ENCODE measurements at places on chromosomes 7 and 10.

DNA sequence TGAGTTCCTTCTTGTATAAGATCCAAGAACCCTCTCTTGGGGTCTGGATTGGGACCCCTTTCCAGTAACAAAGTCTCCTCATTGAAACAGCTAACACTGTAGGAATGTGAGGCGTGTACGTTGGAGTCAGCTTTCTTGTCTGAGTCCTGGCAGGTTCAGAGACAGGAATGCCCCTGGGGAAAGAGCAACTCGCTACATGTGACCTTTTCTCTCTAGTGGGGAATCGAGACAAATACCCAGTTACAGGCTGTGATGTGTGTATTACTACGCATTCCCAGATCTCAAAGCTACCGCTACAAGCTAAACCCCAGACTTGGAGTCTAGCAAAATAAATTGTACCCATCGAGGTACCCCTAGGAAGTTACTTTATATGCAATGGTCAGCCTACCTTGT is 85.6 kb upstream of the FRMD4A start:
- DNase-seq: no peak

GRCh38 chr7:11478882-11479281 is 353.1 kb downstream of the THSD7A start:
- no peak for DNase-seq

DNA sequence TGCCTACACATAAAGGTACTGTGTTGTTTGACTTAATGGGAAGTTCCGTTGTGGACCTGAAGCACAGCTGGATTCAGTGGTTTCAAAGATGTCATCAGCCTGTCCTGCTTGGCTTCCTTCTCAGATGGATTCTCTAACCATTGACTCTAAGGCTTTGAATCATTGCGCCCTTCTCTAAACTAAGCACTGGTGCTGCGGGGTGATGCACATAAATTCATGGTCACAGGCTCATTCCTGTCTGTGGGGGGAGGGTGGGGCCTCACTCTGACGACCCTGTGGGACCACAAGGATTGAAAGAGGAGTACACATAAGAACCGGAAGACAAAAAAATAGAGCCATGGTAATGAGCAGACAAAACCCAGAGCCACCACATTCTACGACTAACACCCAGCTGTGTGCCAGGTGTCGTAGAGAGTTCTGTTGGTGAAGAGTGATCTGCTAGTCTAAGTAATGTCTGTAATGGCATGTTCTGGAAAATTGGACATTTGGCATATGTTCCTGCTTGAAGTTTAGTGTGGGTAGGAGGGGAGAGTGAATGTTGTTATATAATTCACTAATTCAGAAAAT is 97.3 kb upstream of the YAE1 start:
- no peak for DNase-seq

DNA sequence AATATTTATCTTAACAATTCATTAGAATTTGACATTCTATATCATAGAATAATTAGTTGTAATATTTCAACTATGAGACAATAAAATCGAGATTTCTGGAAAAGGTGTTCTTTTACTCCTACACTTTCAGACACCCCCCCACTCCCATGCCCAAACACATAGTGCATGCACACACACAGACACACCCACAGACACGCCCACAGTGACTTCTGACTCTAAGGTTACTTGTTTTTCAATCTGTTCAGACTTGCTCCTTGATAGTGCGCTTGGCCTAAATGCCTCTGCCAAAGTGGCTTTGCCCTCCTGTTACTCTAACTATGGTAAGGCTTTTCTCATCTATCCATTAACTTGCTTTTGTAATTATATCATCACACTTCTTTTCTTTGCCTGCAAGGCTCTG is 144.0 kb upstream of the PPP1R3A start:
- DNase-seq: no peak

DNA sequence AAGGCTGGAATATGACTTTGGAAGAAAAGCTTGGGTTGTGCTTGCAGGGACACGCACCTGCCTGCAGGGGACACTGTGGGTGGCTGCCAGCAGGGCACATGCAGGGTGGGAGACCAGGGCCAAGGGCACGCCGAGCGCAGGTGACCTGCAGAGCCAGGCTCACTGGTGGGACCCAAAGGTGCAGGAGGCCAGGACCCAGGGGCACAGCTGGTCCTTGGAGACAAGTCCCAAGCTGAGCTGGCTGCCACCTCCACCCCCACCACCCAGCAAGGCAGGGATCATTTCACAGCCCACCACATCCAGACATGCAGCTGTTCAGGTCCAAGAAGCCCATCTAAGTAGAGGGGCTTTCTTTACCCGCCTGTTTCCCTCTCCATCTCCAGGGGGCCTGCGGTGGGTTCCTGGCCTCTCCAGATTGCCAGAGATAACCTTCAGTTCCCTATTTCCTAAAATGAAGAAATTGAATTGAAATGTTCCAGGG is 13.8 kb upstream of the CLIP2 start:
- DNase-seq: peak; percentile 24

DNA sequence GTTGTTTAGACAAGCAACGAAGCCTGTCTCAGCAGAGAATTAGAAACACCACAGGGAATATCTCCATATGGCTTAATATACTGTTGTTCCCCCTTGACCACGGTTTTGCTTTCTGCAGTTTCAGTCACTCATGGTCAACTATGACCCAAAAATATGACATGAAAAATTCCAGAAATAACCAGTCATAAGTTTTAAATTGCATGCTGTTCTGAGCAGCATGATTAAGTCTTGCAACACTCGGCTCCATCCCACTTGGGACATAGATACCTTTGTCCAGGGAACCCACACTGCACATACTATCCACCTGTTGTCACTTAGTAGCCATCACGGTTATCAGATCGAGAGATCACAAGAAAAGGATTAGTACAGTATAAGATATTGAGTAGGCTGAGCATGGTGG is 60.7 kb upstream of the FOXK1 start:
- no peak for DNase-seq

All from NCI-H524 (cell line).